ENCODE measurements at places on chromosomes 6 and 20. TPM values are rescaled to one million over a fixed set of nuclear protein-coding genes. Genes with fewer than 3 reads are reported as not detected.

Gene ERVFRD-1
- total RNA-seq, result not detected

Gene SYTL3
- 0.76 TPM for total RNA-seq

Gene USP49
- 1.4 TPM for total RNA-seq

Gene CLDN20
- total RNA-seq, result not detected

Gene HDAC2
- 50.4 TPM for total RNA-seq

Gene OXT
- not detected for total RNA-seq

Gene ZC3H12D
- not detected for total RNA-seq

Gene OOEP
- 0.22 TPM for total RNA-seq

Gene OSTM1
- 43.0 TPM for total RNA-seq

Gene ARMC2
- 1.7 TPM for total RNA-seq

Gene RFX6
- not detected for total RNA-seq

Gene SLC29A1
- 11.3 TPM for total RNA-seq

Gene GINS1
- total RNA-seq, result 3.8 TPM

Gene ULBP3
- total RNA-seq, result 5.0 TPM

Gene TAGAP
- total RNA-seq, result not detected

Gene ANKEF1
- 0.43 TPM for total RNA-seq

Gene CD83
- 3.7 TPM for total RNA-seq

Gene DNAH8
- under 0.01 TPM for total RNA-seq

Gene ANKRD66
- not detected for total RNA-seq

Gene EPPIN
- not detected for total RNA-seq

Gene TULP1
- not detected for total RNA-seq

Gene DLL1
- total RNA-seq, result 9.5 TPM

Gene PDYN
- total RNA-seq, result not detected

All from dermis lymphatic vessel endothelial cell (primary cell).